Vagina (tissue), 2 donors: ENCODE measurements at places on chromosomes 3 and 15.

DNA sequence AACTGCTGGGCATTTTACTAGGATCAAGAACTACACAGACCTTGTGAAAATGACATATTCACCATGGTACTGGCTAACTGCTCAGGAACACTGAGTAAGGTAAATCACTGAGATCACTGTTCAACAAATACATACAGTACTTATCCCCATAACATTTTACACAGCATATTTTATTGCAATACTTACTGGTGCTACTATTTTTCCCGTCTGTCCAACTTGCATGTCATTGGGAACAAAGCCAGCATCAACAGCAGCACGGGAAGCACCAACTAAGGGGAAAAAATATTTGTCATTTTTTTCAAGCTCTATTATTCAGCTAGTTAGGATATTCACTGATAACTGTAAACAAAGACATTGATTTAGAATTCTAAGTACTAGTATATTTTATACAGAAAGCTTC is 37.0 kb downstream of the ETFA start:
- no peak for DNase-seq

DNA sequence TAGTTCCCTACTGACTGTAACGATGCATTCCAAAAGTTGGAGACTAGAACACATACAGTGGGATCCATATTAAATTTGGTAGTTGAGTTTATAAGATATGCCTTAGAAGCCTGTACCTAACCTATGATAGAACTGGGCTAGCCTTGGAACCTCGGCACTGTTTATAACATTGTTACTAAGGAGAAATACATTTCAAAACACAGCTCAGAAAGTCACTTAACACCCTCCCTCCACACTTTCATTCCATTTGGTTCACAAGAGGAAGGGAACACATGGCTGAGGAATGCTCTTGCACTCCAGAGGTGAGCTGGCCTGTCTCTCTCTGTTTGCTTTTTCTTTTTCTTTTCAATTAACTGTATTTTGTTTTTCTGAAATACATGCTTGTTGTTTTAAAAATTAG is 48.7 kb upstream of the TSC22D2 start:
- DNase-seq: no peak

- DNase-seq: no peak
These were observed 143.7 kb upstream of the LRIG1 start for GRCh38 chr3:66644549-66644948.

DNA sequence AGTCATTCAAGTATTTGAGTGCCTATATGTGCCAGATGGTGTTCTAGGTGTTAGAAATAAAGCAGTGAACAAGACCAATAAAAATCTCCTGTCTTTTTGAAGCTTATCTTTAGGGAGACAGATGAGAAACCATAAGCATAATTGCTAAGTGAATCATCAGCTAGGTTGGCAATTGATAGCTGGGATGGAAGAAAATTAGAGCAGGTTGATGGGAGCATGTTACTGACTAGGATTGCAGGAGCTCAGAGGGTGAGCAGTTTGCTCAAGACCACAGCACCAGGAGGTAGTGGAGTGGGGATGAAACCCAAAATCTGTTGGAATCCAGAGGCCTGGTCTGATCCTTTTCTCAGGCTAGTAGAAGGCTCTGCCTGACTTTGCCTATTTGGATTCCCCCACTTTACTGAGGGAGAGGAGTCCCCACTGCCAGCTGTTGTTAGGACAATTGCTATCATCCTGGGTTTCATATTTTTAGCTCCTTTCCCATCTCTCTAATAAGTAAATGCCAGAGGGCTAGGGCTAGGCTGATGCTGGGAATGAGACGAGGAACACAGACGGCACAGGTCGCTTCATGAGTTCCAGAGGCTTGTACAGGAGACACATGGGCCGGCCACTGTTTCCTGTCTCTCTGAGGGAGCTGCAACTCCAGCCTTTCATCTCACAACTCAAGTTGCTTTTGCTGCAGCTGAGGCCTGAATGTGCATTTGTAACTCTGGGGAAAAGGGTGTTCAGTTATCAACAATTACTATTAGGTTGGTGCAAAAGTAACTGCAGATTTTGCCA is 102.9 kb downstream of the CACNA1D start:
- DNase-seq: peak; percentile 72

- DNase-seq: no peak
These were observed 8.3 kb upstream of the ATP8B4 start for GRCh38 chr15:50127255-50127777.

GRCh38 chr15:36622197-36622795 is 42.9 kb downstream of the CDIN1 start:
- no peak for DNase-seq

- DNase-seq: no peak
These were observed 246.5 kb downstream of the TBL1XR1 start for GRCh38 chr3:176950743-176951142.
